ENCODE measurements at places on chromosomes 16 and 17.

GRCh38 chr16:68369697-68370580, 59.1 kb downstream of the PRMT7 start:
- no peak for DNase-seq

DNA sequence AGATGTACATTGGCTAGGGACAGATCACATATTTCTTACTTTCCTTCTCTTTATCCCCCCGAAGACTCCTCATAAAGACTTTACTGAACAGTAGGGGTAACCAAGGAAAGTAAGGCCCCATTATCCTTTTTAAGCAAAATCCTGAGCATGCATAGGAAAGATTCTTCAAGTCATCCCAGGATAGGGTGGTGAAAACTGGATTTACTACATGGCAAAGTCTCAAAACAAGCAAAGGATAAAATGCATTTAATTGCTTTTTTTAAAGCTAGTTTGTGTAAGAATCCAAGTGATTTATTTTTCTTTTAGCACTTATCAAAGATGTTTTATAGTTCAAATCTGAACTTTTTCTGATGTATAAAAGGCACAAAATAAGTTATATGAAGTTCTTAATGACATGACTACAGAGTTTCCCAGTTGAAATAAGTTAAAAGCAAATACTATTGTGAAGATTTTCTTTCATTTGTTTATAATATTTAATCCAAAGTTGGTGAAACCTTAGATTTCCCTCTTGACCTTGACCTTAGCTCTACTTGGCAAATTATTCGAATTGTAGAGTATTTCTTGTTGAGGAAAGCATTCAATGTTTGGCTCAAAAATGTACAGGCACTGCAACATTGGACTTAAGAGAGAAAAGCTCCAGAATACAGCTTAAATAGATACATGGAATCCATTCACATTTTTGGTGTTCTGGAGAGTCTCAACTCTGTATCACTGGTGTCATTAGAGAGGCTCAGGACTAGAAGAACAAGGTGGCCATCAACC, 104.3 kb downstream of the ABCA8 start:
- no peak for DNase-seq

DNA sequence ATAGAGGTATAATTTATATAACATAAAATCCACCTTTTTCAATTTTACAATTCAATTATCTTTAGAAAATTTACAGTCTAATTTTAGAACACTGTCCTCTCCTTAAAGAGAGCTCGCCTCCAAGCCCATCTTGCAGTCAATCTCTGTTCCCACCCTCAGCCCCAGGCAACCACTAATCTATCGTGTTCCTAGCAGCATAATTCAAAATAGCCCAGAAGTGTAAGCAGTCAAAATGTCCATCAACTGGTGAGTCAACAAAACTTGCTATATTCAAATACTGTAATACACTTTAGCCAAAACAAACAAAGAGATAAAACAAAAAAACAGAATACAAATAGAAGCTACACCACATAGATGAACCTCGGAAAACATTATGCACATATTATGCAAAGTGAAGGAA, 1006.8 kb upstream of the EEF2KMT start:
- DNase-seq: no peak

DNA sequence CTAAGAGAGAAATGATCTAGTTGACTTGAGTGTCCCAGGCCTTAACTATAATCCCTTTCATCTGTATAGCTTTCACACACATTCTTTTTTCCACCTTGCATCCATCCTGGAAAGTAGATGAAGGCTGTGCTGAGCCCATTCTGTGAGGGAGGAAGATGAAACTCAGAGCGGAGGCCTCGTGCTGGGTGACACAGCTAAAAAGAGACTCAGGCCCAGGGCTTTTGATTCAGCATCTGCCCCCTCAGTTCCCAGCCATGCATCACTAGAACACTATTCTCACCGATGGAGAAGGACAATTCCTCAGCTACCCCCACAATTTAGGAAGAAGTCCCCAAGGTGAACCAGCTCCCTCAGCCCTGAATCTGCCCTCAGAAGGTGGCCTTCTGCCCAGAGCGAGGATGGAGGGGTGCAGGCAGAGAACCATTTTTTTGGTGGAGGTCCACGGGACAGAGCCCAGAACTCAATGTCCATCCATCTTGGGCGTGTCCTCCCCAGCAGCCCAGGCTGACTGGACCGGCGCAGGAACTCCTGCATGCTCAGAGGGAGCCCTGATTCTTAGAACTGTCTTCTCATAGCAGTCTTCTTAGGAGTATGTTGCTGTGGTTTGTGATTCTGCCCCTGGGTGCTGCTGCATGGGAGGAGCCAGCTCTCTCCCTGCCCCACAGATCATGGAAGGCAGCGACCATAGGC, 5.8 kb upstream of the MYCBPAP start:
- DNase-seq: no peak

DNA sequence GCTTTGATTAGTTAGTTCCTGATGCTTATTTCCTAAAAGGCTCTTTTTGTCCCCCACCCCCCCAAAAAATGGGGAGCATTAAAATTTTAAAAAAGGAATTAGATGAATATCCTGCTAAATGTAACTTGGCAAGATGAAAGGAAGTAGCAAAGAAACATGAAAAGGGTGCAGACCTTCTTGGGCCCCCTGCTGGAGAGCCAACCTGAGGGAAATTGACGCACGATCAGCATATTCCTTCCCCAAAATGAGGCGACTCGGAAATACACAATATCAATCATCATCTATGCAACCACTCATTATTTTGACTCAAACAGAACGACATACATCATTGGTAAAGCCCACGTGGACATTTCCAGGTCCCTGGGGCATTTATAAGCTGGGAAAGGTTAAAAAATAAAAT, 59.7 kb downstream of the GRIN2A start:
- no peak for DNase-seq
